ENCODE measurements at places on chromosomes 2 and 18. TPM values are rescaled to one million over a fixed set of nuclear protein-coding genes. Genes with fewer than 3 reads are reported as not detected.

DNA sequence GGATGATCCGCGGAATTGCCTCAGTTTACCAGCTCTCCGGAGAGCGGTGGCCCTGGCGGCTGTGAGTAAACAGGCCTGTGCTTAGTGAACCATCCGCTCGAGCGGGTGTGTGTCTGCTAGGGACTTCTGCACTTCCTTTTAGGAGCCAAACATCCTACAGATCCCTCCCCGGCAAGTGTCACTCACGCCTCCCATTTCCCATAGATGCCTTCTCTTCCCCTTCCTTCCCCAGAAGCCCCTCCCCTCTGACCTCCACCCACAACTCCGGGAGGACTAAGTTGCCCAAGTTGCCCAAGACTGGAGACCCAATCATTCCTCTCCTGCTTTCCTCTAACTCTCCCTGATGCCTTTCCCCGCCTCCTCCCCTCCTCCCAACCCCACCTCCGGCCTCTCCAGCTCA is 2.9 kb downstream of the C1QL2 start:
- no peak for DNase-seq

GRCh38 chr2:216695401-216695821 is at the start of gene IGFBP5:
IGFBP5 (minus strand) TSS chr2:216695549; CDS start chr2:216694775, 774 bp downstream.
- DNase-seq = no peak

DNA sequence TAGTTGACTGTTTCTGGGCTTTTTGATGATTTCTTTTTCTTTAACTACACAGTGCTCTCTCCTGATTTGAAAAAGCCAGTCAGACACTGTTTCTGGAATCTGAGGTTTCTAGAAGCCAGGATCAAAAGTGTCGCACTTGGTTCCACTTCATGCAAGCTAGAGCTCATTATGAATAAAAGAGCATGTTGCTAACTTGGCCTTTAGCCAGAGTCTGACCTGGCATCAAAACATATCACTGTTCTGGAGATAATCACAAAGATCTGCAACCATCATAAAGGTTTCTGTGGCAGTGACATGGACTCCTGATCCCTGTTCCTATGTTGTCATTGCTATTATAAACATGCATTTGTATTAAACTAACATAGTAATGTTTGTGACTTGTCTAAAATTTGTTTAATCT is 76.1 kb upstream of the MAPRE2 start:
- DNase-seq = no peak

UPP2 gene
- not detected for total RNA-seq

All from mesenteric fat pad (tissue), 1 donor.